Foreskin melanocyte (primary cell): ENCODE measurements at places on chromosomes 2 and 18.

GRCh38 chr18:35691625-35692024 is 110.1 kb downstream of the GALNT1 start:
- DNase-seq: no peak

DNA sequence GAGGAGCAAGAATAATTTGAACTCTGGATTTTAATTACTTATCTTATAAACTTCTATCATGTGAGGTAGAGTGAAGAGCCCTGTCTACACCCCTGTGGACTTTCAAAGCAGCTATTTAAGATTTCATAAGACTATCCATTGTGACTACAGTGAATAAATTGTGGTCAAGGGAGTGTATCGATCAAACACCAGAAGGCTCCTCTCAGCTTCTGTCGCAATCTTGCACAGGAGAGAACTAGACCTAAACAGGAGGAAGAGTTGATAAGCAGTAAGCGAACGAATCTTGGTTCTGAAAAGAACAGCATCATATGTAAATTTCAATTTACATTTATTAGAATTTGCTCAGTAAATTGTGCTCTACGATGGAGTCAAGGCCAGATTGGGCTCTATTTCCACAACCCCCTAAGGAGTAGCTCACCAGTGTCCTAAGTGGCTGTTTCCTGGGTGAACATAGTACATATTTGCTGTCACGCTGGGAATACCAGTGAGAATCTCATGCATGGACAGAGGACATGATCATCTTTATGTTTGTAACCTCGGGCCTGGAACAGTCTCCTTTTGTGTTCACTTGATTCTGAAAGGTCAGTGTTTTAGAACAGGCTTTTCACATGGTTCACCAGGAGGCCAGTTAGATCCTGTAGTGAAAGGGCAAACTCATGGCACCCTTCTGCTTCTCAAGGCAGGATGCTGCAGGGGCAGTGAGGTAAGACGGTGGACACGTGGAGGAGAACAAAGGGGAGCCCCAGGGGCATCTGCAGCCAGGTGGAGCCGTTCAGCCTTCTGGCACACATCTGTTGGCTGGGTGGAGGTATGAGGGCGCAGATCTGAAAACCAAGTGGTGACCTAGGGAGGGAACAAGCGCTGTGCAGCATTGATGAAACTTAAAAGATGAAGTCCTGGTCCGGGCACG is 33.3 kb downstream of the NPAS2 start:
- peak; percentile 97 for DNase-seq

DNA sequence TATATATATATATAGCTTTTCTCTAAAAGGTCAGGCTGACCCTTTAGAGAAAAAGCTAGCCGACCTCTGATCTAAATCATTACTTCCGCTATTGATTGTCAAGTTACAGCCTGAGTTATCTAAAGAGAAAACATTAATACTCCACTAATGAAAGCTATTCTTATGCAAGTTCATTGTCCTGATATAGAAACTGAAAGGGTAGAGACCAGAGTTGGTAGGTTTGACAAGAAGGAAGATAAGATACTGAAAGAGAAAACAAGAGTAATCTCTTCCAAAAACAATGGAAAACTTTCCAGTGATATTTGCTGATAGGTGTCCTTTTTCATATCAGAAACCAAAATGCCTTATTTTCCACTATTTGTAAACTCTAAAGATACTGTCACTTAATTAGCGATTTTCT is 62.8 kb upstream of the SLC39A10 start:
- DNase-seq: no peak

DNA sequence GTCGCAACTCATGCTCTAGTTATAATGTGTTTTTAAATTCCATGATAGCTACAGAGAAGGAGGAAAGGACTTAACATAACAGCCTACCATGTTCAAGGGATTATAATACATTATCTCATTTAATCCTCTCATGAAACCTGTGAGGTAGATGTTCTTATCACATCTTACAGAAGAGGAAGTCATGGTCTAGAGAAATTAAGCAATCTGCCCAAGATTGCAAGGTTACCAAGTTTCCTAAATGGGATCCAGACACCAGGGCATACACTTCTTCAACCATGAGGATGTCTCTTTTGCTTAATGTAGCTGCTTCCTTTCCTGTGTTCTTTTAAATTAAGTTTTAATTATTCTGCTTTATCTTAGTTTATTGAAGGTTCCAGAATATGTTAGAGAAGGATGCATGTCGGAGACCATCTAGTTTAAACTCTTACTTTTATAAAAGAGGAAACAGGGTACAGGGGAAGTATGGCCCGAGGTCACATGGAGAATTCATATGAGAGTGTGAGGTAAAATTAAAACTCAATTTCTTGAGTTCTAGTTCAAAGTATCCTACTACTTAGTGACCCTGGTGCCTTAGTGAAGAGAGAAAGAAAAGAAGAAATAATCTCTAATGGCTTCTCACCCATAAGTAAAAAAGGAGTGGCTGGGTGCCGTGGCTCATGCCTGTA is 3.6 kb upstream of the IL1A start:
- no peak for DNase-seq

DNA sequence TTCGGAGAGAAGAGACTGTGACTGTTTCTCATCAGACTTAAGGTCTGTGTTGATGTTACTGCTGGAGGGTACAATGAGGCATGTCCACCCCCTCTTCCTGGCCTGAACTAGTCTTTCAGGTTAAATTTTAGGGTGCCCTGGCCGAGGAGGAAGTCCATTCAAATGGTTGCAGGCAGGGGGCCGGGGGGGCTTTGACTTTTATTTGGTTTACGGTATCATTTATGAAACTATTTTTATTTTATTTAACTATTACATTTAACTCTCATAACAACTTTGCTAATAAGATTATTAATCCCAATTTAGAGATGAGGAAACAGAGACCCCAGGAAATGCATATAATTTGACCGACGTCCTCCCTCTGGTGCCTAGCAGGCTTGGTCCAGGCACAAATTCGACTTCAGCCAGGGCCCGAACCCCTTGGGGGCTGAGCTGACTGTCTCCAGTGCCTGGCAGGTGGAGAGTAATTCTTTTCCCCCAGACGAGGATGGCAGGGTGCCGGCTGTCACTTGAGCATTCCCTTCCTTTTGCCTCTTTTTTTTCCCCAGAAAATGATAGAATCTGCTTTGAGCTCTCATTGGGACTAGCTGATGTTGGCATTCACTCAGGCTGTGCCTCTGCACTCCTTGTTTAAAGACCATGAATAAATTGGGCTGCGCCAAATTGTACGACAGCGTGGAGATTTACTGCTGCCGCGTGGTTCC is 255.3 kb upstream of the SALL3 start:
- no peak for DNase-seq

DNA sequence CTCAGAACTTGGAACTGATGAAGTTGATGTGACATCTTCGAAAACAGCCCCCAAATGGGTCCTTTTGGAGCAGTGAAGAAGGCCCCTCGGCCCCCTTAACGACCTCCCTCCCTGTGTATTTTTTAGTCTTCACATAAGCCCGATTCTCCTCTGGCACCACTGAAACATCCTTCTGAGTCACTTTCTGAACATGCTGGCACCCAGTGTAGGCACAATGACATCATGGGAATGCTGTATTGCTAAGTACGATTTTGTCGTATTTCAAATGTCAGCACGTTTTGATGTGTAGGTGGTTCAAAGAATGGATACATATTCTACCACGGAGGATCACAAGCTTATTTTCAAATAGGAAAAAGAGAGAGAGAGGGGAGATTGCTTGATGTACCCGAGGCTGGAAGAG is 111.7 kb upstream of the RIOK3 start:
- no peak for DNase-seq

DNA sequence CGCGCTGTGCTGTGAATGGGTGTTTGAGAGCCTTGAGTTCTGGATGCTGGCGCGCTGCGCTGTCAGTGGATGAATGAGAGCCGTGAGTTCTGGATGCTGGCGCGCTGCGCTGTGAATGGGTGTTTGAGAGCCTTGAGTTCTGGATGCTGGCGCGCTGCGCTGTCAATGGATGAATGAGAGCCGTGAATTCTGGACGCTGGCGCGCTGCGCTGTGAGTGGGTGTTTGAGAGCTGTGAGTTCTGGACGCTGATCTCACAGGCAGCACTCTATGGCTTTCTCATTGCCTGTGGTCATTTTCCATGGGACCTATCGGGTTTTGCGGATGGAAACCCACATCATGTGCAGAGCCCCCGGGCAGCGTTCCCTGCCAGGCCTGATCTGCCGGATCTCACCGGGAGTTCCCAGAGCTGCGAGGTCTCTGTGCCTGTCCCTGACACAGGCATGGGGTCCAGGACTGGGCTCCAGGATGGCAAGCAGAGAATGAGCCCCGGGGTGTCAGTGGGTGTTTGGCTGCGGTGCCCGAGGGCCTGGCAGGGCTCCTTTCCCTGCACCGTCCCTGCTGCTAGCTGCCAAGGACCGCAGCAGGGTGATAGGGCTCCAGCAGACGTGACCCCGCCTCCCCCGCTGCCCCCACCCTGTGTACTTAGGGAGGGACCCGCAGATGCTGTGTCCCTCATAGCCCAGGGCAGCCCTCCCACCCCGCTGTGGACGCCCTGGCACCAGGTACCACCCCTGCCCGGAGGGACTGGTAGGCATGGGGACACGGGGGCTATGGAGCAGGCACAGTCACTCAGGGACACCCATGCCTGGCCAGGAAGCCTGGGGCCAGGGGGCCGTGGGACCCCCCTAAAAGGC is 9.7 kb downstream of the PDCD1 start:
- no peak for DNase-seq

GRCh38 chr2:1995584-1995983 is 251.3 kb upstream of the PXDN start:
- DNase-seq: no peak

DNA sequence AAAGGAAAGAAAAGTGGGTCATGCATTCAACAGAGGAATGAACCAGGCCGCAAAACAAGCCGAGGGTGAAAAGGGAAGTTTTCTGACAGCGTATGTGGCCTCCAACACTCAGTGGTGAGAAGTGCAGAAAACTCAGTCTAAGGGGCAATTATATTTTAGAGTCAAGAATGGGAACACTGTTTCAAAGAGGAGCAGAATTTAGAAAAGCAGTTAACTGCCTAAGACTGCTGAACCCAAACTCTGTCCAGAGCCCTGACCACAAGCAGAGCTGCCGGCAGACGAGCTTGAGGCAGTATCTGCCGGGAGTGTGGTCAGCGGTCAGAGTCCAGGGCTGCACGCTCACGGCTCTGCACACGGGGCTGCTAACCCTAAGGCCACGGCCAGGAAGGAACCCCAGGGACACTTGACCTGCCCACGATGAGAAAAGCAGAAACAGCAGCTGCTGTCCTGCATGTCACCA is 347.0 kb upstream of the ID2 start:
- DNase-seq: peak; percentile 20

DNA sequence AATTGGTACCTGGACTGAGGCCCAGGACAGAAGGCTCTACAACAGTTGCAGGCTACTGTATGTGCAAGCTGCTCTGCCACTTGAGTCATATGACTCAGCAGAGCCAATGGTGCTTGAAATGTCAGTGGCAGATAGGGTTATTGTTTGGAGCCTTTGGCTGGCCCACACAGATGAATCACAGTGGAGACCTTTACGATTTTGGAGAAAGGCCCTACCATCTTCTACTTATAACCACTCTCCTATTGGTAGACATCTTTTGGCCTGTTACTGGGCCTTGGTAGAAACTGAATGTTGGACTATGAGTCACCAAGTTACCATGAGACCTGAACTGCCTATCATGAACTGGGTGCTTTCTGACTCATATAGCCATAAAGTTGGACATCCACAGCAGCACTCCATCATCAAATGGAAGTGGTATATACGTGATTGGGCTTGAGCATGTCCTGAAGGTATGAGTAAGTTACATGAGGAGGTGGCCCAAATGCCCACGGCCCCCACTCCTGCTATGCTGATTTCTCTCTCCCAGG is 88.9 kb upstream of the NRXN1 start:
- no peak for DNase-seq

DNA sequence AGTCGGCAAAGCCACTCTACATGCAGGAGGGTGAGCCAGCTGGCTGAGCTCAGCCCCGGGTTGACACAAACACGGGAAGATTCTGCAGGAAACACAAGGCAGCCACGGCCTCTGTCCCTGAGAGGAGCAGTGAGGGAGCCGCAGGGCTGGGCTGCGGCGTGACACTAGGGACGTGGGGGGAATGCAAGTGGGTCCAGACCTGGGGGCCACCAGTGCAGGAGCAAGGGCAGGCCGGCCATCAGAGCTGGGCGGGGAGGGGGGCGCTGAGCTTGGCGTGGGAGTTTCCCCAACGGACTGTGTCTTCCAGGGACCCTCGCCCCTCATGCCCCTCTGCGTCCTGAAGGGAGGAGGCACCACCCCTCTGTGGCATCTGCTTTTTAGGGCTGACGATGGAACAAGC is 12.0 kb upstream of the C1QL2 start:
- no peak for DNase-seq

DNA sequence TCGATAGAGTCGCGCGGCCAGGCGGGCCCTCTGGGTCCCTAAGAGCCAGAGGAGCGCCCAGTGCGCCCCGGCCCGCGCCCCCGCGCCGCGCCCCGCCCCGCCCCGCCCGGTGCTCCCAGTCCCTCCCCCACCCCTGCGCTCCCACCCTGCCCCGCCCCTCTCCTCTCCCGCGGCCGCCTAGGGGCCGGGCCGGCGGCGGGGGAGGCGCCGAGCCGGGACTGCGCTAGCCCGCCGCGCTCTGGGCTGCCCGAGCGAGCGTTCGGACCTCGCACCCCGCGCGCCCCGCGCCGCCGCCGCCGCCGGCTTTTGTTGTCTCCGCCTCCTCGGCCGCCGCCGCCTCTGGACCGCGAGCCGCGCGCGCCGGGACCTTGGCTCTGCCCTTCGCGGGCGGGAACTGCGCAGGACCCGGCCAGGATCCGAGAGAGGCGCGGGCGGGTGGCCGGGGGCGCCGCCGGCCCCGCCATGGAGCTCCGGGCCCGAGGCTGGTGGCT is at the start of gene GPC1:
TSS of gene GPC1 (plus strand) at position 207 of the 491 bp plus-strand sequence. CDS start at position 463, 256 bp downstream.
- peak; percentile 26 for DNase-seq

DNA sequence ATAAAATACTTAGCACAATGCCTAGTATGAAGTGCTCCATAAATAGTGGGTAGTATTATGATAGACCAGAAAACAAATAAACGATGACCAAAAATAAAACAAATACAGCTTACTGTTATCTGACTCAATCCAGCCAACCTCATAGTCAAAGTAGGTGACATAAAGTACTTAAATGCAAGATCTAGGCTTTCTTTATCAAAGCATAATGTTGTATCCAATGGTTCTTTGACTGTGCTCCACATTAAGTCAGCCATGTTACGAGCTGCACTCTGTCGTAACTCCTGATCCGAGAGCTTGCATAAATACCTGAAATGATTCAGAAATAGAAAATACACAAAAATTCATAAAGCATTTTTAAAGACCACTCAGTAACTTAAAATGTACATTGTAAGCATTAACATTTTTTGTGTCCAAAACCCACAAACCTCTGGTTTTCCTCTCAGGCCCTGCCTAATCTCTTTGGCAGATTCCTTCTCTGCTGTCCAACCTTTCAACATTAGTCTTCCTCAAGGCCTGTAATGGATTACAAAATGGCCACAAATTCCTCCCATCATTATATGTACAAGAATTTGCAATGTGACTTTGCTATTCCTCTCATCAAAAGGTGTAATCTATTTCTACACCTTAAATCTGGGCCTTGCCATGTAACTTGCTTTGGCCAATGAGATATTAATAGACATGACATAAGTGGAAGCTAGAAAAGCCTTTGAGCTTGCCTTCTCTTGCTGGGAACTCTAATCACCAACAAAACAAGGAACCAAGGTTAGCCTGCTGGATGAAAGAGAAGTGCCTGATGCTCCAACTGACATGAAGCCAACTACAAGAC is 90.6 kb downstream of the USP34 start:
- DNase-seq: no peak
